Right ventricle myocardium inferior (tissue), 1 donor: ENCODE measurements at places on chromosomes 4 and X.

GRCh38 chr4:184385705-184386141 is 88.6 kb downstream of the IRF2 start:
- no peak for DNase-seq

DNA sequence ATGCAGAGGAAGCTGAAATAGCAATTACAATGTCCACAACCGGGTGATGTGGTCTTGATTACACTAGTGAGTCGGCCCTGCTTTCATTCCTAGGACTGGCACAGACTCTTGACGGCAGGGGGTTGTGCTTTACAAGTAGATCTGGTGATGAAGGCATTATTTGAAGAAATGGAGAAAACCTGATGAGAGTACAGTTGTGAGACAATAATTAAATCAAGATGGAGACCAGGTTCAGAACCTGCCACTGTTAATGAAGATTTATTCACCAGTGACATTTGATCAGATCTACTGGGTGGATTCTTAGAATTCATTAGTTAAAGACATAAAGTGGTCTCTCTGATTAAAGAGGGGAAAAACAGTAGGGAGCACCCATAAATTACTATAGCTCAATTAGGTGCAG is 747.2 kb downstream of the STPG2 start:
- DNase-seq: no peak

GRCh38 chr4:142230991-142231390 is 594.6 kb downstream of the IL15 start:
- no peak for DNase-seq

GRCh38 chr4:113350576-113350975 is 301.1 kb downstream of the ANK2 start:
- DNase-seq: no peak
